Urothelium cell line (cell line): ENCODE measurements at places on chromosomes 12 and 14.

DNA sequence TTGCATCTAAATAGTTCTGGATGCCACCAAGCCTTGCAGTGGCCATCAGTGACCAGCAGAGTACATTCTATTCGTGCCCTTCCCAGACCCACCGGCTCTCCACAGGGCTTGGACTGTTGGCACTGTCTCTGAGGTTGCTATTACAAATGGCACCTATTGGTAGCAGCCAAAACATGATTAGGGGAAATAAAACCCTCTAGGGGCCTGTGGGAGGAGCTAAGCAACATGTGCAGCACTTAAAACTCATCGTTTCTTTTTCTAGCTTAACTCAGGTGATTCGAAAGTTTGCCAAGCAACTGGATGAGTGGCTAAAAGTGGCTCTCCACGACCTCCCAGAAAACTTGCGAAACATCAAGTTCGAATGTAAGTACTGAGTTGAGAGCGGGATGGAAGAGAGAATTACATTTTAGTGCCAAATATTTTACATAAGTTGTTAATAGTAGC, 65.4 kb upstream of the RIC8B start:
- no peak for DNase-seq

- no peak for DNase-seq
Observed at GRCh38 chr12:59010118-59010517, 89.8 kb upstream of the LRIG3 start.

DNA sequence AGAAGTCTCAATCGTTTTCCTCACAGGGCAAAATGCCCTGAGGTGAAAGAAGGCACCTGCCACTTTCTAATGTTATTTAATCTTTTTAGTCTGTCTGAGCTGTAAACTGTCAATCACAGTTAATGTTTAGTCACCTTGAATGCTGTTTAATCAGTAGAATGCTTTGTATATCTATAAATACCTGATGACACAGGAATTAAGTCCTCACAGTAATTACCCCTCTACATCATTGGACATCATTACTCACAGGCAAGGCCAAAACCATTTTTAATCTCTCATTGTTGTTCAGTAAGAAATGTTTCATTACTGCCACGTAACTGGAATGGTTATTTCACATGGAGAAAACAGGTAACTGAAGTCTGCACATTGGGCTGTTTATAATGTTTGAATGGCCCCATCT, 178.8 kb downstream of the EXOC5 start:
- no peak for DNase-seq

DNA sequence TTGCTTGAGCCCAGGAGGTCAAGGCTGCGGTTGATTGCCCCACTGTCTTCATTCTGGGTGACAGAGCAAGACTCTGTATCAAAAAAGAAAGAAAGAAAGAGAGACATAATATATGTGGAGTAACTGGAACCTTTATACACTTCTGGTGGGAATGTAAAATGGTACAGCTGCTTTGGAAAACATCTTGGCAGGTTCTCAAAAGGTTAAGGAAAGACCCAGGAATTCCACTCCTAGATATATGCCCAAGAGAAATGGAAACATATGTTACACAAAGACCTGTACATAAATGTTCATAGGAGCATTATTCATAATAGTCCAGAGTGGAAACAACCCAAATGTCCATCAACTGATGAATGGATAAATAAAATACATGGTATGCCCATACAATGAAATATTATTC, 7.2 kb downstream of the RBMS2 start:
- no peak for DNase-seq

DNA sequence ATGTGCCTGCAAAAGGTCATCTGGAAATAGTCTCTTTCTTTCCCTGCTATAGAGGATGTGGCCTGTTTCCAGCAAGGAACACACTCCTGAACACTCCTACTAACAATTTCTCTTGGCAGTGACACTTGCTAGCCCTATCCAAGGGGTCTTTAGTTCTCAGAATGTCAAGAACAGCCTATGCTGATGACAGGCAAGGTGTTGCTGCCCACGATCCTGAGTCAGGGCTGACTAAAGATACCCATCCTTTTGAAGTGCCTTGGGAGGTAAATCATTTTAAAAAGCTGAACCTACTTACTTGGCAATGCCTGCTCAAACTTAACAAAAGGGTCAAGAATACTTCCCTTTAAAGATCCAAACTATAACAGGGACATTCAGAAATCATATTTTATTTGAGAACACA, 1146.4 kb downstream of the VRK1 start:
- DNase-seq: no peak

GRCh38 chr12:122858591-122859302, 23.5 kb downstream of the HIP1R start:
- no peak for DNase-seq

DNA sequence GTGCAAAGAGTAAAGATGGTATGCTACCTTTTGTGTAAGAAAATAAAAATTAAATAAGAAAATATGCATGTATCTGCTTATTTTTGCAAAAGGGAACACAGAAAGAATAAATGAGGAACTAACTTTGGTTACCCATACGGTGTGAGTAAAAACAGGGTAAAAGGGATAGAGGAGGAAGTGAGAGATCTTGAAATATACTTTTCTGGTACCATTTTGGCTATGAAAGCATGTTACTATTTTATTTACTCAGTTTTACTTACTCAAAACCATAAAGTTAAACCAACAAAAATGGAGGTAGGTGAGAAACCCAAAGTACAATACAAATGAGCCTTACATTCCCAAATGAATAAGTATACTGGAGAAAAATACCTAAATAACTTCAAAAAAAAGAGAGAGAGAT, 122.0 kb upstream of the EGLN3 start:
- DNase-seq: no peak
